GM12891 (cell line): ENCODE measurements at places on chromosomes 7 and 10.
A peak's percentile ranks its signal among the peaks of the same experiment; 100 is the strongest.

DNA sequence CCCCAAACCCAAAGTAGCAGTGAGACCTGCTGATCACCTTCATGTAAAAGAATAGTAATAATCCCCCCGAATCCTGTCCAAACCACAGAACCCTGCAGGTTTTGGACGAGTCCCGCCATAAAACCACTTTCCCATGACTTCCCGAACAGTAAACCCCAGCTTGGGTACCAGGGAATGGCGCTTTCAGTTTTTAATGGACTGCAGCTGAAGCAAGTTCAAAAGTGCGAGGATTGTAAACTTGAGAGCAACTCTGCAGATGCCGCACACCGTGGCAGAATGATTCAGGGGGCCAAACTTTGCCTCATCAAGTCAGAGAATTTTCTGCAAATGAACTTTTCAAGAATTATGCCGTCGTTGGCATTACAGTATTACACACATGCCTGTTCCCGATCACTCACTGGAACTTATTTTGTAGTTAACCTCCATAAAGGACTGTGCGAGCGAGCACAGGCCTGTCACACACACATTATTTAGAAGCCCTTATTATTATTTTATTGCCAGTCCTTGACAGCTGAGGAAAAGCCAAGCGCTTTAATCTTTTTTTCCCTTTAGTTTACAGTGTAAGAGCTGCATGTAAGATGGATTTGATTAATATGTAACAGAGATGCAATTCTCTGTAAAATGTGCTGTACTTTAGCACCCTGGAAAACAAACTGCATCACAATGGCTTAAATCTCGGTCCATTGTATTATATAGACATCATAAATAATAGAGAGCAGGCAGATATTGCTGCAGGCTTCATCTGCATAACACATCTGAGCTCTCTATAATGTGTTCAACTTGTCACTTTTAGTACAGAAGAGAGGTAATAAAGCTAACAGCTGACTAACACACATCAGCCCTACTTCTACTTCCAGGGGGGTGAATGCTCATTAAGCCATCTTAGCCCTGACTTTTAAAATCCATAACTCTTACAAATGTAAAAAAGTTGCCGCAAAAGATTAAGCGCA, 493.5 kb upstream of the GALNT17 start:
- DNase-seq: no peak

GRCh38 chr10:83680470-83680891, 458.8 kb upstream of the GHITM start:
- DNase-seq: peak; percentile 33

- DNase-seq: no peak
These were observed 78.4 kb upstream of the PRKAR2B start for GRCh38 chr7:106966121-106966520.

GRCh38 chr10:129279446-129280154, 187.4 kb upstream of the MGMT start:
- no peak for DNase-seq

- no peak for DNase-seq
These were observed 567.3 kb downstream of the KCNMA1 start for GRCh38 chr10:77070346-77070745.

DNA sequence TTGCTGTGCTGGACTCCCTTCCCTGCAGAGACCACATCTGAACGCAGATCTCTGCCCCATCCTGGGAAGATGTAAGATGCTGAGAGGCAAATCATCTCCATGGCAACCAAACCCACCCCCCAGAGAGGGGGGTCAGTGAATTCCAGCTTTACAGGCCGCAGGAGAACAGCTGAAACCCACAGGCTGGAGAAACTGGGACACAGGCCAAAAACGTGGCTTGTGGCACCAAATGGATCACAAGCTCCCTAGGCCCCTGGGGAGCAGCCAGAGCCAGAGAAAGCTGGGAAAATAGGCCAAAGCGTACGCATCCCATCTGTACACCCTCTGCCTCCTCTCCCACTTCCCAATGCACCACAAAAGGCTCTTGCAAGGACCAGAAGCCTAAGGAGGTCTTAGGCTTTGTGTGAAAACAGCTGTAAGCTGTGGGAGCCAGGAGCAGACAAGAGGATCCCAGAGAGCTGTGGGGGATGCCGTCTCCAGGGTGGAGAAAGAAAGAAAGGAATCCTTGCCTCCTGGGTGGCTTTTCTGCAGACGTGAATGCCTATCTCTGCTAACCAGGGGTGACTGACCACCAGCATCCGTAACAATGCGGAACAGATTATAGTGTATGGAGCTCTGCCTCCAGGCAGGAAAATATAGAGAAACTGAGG, 59.5 kb downstream of the TMEM130 start:
- no peak for DNase-seq

DNA sequence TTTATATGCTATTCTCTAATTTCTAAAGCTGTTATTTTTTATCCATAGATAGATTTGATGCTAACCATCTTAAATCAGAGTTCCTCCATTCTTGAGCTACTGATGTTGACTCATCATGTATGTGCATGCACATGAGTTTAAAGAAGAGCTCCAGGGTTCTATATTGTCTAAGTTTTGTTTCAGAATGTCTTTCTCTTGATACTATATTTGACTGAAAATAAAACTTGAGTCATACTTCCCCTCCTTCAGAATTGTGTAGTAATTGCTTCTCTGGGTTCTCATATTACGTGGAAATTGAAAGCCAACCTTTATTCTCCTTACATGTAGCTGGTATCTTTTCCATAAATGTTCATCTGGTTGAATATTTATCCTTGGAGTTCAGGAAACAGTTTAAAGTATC, 89.4 kb downstream of the LRRTM3 start:
- no peak for DNase-seq

- DNase-seq: no peak
These were observed 246.6 kb downstream of the ADRA2A start for GRCh38 chr10:111323389-111323966.
